ENCODE measurements at places on chromosomes 2 and 18. TPM values are rescaled to one million over a fixed set of nuclear protein-coding genes. Genes with fewer than 3 reads are reported as not detected.

STRN gene
- total RNA-seq, result 19.0 TPM

SCN7A gene
- not detected for total RNA-seq

BUB1 gene
- total RNA-seq, result 11.0 TPM

PSMA8 gene
- total RNA-seq, result not detected

MAT2A gene
- 89.1 TPM for total RNA-seq

UPP2 gene
- total RNA-seq, result not detected

CD8B gene
- not detected for total RNA-seq

ALPI gene
- total RNA-seq, result not detected
